Smooth muscle cell of the umbilical artery (primary cell): ENCODE measurements at places on chromosomes 1 and 21. TPM values are rescaled to one million over a fixed set of nuclear protein-coding genes. Genes with fewer than 3 reads are reported as not detected.

Gene CCDC181
- 0.59 and 1.4 TPM in 2 replicates for total RNA-seq

Gene ERG
- 0.59 and 0.92 TPM in 2 replicates for total RNA-seq

Gene DISP1
- total RNA-seq, result 6.8 and 7.2 TPM in 2 replicates

Gene SPATA1
- total RNA-seq, result 0.59 TPM in 1 of 2 replicates, not detected in the other

Gene FCMR
- not detected in 2 replicates for total RNA-seq

Gene AADACL3
- not detected in 2 replicates for total RNA-seq

Gene SLC6A17
- under 0.01 and 0.60 TPM in 2 replicates for total RNA-seq

Gene ESRRG
- under 0.01 and 0.51 TPM in 2 replicates for total RNA-seq

Gene IGSF9
- total RNA-seq, result not detected in 2 replicates

Gene TNFRSF8
- total RNA-seq, result 0.60 TPM in 1 of 2 replicates, not detected in the other

Gene PRAMEF17
- not detected in 2 replicates for total RNA-seq

Gene THEM5
- total RNA-seq, result not detected in 2 replicates

Gene LORICRIN
- not detected in 2 replicates for total RNA-seq

Gene FCER1A
- total RNA-seq, result not detected in 2 replicates

Gene IL19
- total RNA-seq, result not detected in 2 replicates

Gene LCA5L
- total RNA-seq, result 3.0 and 4.8 TPM in 2 replicates

Gene AADACL4
- total RNA-seq, result not detected in 2 replicates

Gene OR2W3
- not detected in 2 replicates for total RNA-seq

Gene CD58
- 22.0 and 33.4 TPM in 2 replicates for total RNA-seq

Gene KRTAP21-2
- not detected in 2 replicates for total RNA-seq

Gene SLC45A1
- total RNA-seq, result 1.5 and 2.9 TPM in 2 replicates

Gene NLRP3
- total RNA-seq, result 0.78 and 2.4 TPM in 2 replicates

Gene LRRC38
- total RNA-seq, result not detected in 2 replicates
